ENCODE measurements at places on chromosomes 16 and 17. TPM values are rescaled to one million over a fixed set of nuclear protein-coding genes. Genes with fewer than 3 reads are reported as not detected.

The CES4A gene
- 5.0 TPM for total RNA-seq

The RNF112 gene
- total RNA-seq, result 3.5 TPM

The GPS1 gene
- 70.8 TPM for total RNA-seq

The SCGB1C2 gene
- total RNA-seq, result not detected

The GRB7 gene
- total RNA-seq, result 0.78 TPM

The ZNF750 gene
- total RNA-seq, result not detected

The PLLP gene
- total RNA-seq, result under 0.01 TPM

The PIK3R6 gene
- total RNA-seq, result not detected

The RPH3AL gene
- 5.0 TPM for total RNA-seq

The GLP2R gene
- total RNA-seq, result 0.22 TPM

The CCL14 gene
- not detected for total RNA-seq

The PRDM7 gene
- not detected for total RNA-seq

The MT1A gene
- total RNA-seq, result not detected

The CHD9NB gene
- 1.9 TPM for total RNA-seq

The CORO6 gene
- total RNA-seq, result 4.5 TPM

The ITGAD gene
- total RNA-seq, result not detected

The OR4D1 gene
- not detected for total RNA-seq

The CCL17 gene
- not detected for total RNA-seq

The SECTM1 gene
- 7.7 TPM for total RNA-seq

The TLCD3B gene
- total RNA-seq, result 0.11 TPM

The TOX3 gene
- total RNA-seq, result not detected

The IL32 gene
- 1.3 TPM for total RNA-seq

The TBC1D3H gene
- total RNA-seq, result 0.11 TPM

The CLDN7 gene
- total RNA-seq, result 2.7 TPM

The C17orf50 gene
- total RNA-seq, result not detected

The CNGB1 gene
- not detected for total RNA-seq

The KRT28 gene
- total RNA-seq, result not detected

The RNF227 gene
- 3.0 TPM for total RNA-seq

The HEATR9 gene
- not detected for total RNA-seq

The HOXB13 gene
- total RNA-seq, result not detected

The CA5A gene
- total RNA-seq, result not detected

The CDK5R1 gene
- total RNA-seq, result 0.54 TPM

The NSMCE1 gene
- total RNA-seq, result 95.4 TPM

The CAPNS2 gene
- total RNA-seq, result 0.65 TPM

The DOC2A gene
- total RNA-seq, result 0.13 TPM

The MYH3 gene
- total RNA-seq, result 0.86 TPM

The MYCBPAP gene
- total RNA-seq, result 1.8 TPM

The GSPT1 gene
- 129 TPM for total RNA-seq

The HSF5 gene
- not detected for total RNA-seq

The CRYM gene
- 0.39 TPM for total RNA-seq

The TCAP gene
- total RNA-seq, result 0.32 TPM

The HCRT gene
- total RNA-seq, result not detected

The MFSD6L gene
- total RNA-seq, result not detected
